Astrocyte of the spinal cord (primary cell): ENCODE measurements at places on chromosomes 11 and 22.

DNA sequence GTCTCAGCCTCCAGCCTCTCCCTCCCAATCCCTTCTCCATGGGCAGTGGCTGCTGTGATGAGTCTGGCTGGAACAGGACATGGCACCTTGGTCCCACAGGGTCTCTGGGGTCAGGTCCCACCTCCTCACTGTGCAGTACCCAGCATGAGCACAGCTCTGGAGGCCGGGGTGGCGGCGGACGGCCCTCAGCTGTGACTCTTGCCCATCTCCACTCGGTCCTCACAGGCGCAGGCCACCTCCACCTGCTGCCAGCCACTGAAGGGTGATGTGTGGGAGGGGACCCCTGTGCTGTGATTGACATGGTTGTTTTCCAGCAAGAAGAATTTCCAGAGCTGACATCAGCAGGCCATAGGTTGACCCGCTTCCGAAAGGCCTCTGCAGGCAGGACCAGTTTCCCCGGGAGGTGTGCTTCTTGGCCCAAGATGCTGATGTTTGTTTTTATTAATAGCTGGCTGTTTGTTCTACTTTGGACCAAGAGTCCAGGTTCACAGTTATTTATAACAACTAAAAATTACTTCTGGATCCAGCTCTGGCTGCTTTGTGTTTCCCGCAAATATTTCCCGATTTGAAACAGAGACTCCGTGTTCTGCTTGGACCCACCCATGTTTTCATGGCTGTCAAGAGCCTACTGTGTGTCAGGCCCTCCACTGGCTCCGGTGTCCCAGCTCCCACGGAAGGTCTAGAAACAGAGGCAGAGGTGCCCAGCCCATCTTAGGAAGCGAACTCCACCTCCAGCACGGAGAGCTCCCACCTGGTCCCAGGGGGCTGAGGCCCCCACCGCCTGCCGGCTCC is 45.7 kb downstream of the SCUBE1 start:
- DNase-seq = no peak

DNA sequence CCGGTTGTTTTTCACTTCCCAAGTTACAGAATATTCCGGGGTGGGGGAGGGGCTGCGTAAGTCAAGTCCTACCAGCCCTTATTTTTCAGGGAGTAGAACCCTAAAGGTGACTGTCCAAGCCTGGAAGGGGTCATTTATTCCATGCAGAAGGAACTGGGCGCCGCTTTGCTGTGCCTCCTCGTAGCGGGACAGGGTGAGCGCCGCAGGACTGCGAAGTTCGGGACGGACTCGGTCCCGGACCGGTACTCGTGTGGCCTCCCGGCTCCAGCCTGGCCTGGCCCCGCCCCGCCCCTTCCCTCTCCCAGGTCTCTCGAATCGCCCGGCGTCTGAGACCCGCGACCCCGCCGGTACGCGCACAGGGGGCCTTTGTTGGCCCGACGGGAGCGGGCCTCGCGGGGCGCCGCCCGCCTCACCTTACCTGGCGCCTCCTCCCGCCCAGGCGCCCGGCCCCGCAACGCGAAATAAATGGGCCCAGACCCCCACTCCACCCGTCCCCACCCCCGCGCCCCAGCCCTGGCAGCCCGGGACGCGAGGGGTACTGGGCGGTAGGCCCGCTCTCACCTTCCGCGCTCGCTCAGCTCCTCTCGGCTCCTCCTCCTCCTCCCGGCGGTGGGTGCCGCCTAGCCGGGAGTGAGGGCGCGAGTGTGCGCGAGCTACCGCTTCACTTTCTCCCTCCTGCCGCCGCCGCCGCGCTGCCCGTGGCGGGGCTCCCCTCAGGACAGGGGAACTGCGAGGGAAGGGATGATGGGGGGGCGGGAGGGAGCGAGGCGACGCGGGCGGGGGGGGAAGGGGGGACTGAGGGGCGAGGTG is 698 bp downstream of the PAK1 start:
- DNase-seq = peak; percentile 16

DNA sequence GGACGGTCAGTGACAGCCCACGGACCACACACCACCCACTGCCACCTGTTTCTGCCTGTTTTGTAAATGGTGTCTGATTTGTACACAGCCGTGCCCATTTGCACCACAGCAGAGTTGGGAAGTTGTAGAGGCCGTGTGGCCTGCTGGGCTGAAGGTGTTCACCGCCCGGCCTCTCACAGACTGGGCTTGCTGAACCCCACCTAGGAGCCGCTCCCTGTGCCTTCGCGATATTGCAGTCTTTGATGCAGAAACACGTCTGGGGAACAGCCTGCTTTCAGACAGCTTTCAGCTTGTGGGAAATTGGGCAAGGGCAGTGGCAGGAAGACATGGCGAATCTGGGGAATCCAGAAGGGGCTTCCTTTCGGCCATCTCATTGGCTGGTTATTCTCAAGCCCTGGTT is 9.8 kb upstream of the GRAMD4 start:
- DNase-seq = no peak

- no peak for DNase-seq
Measured at GRCh38 chr11:1048375-1049070, 12.0 kb upstream of the MUC6 start.

DNA sequence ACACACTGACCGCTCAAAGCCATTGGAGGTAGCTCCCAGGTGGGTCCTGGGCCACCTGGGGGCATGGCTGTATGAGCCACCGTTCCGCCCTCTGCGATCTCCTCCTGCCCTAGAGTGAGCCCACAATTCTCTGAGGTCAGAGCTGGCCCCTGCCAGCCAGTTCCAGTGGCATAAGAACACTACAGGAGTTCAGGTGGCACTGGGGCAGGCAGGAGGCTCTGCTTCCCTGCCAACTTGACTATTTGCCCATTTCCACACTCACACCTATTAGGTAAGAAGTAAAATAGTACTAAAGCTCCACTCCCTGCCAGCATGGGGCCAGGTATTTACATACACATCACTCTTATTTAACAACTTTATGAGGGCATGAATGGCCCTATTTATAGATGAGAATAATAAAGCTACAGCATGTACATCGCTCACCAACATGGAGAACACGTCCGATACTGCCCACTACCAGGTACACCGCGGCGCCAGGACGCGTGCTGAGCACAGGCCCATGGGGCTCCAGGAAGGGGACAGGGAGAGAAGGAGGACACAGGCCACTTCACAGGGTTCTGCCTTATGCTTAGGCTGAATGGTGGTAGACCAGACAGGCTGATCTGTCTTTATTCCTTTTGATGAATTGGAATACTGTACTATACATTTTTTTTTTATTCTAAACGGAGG is 26.2 kb downstream of the PISD start:
- DNase-seq = no peak

GRCh38 chr11:47616726-47617416 is 22.7 kb upstream of the C1QTNF4 start:
- DNase-seq = peak; percentile 82

DNA sequence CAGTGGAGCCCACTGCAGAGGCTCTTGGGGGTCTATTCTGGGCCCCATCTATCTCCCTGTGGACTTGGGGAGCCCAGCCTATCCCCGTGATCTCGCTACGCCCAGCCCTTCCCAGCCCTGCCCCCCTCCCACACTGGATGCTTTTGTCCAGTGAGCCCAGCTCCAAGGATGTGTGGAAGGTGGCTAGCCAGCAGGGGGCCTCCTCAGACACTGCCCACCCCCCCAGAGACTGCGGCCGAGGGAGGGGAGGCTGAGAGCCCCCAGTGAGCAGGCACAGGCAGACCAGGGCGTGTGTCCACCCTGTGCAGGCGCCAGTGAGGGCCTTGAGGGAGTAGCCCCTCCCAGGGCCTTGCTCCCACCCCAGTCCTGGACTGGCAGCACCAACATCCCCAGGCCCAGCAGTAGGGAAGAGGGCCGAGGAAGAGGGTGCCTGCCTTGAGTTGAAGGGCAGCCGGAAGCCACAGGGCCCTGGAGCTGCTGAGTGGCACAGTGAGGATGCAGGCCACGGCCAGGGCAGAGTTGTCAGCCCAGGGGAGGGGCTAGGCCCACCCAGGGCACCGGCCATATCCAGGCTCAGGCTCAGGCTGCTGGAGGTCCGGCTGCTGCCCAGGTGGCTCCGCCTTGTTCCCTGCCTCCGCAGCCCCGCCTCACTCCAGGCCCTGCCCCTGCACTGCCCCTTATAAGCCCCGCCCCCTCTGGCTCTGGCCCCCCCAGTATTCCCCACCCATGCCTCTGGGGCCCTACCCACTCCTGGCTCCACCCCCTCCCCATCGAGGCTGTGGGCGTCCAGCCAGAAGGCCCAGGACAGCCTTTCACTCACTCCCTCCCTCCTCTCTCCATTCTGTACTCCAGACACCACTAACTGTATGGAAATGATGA is 28.0 kb downstream of the MOB2 start:
- no peak for DNase-seq

- no peak for DNase-seq
Measured at GRCh38 chr11:131893988-131894387, 523.6 kb downstream of the NTM start.

DNA sequence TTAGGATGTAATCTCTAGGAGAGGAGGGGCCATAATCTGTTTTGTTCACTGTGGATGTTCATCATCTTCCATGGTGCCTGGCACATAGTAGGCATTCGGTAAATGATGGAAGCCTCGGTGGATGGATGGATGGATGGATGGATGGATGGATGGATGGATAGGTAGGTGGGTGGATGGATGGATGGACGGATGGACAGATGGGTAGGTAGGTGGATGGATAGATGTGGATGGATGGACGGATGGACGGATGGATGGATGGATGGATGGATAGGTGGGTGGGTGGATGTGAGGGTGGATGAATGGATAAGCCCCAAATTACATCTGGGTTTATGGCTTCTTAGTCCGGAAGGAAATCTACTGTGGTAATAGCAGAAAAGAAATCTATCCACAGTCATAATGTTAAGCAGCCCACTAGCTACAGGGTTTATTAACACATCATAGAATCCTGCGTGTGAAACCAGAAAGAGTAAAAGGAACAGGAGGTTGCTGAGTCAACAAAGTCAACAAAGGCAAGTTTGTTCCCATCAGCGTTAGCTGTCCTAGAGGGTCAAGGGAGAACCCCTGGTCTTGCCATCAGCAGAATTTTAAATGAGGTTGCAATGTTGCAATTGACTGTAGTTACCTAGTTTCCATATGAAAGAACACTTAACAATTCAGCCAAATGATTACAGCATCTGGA is 82.8 kb downstream of the C11orf91 start:
- DNase-seq = peak; percentile 65

DNA sequence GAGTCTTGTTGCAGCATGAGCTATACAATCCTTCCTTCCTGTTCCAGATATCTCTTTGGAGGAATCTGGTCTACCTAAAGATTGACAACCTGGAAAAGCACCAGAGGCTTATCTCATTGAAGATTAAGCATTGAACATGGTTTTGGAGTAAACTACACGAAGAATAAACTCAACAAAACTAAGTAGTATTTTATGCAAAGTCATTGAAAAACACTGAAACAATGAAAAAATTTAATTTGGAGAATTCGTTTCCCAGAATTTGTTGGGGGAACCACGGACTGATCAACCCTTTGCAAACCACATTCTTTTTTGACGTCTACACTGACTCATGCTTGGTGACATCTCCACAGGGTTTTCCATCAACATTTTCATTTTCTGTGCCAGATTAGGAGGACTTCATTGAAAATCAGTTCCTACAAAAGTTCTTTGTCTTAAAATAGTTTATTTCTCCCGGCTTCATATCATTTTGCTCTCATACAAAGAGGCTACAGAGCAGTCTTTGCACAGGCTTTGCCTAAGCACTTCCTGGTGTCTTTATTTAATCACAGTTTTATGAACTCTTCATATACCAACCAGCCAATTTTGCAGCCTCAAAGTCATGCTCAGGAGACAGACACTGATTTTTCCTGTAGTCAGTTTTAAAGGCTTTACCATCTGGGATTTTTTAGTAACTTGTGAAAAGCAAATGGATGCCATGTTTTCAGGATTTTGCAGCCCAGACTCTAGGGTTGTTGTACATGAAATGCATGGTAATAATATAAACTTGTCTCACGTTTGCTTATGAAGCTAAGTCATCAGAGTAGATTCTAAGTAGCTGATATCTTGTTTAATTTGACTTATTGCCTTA is 186.3 kb downstream of the C11orf91 start:
- no peak for DNase-seq

GRCh38 chr11:8983552-8983951 is 19.3 kb upstream of the TMEM9B start:
- DNase-seq = no peak

- DNase-seq = peak; percentile 38
Measured at GRCh38 chr22:37260901-37261336, 16.9 kb upstream of the RAC2 start.

DNA sequence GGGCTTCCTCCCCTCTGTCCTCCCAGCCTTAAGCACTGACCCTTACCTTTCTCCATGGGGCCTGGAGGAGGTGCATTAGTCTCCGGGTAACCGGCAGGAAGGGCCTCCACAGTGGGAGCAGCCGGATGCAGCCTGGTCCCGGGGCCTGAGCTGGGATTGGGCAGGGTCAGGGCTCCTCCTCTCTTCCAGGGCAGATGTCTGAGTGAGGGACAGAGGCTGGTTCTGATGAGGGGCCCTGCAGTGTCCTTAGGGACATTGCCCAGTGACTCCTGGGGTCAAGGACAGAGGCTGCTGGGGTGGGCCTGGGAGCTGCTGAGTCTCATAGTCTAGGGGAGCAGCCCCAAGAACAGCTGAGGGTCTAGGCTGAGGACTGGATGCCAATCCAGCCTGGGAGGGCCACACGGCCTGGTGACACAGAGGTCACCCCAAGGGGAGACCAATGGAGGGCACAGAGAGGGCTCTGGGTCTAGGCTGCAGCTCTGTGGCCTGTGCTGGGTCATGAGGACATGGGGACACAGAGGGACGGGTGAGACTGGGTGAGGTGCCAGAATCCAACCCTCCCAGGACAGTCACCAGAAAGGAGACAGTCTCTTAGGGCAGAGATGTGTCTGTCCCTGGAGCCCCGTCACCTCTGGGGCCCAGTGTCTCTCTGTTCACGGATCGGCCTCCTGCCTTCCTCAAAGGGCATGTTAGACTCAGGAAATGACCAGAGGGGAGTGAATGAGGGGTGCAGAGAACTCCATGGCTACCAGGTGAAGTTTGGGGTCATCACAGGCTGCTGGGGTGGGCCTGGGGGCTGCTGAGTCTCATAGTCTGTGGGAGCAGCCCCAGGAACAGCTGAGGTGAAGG is 6.5 kb downstream of the IGLL5 start:
- no peak for DNase-seq

GRCh38 chr11:20688761-20689160 is 19.4 kb downstream of the NELL1 start:
- DNase-seq = no peak

DNA sequence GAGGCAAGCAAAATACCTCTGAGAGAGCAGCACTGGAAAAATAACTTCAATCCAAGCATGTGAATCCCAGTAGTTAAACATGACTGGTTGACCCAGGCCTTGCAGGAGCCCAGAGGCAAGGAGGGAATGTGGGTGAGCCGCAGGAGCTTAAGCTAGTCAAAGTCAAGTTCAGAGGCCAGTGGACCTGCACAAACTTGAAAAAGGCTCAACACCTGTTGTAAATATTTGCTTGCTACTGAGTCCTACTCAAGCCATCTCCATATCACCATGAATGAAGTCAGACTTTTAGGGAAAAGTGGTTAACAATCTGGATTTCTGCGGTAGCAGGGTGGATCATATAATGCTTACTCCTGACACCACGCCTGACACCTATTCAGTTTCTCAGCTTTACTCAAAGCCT is 4.8 kb upstream of the CAT start:
- no peak for DNase-seq

- no peak for DNase-seq
Measured at GRCh38 chr11:96229354-96229977, 113.5 kb downstream of the MAML2 start.
